NCI-H1105 (cell line): ENCODE measurements at places on chromosomes 4 and X.

- no peak for DNase-seq
Measured at GRCh38 chr4:147823130-147823529, 91.2 kb downstream of the ARHGAP10 start.

DNA sequence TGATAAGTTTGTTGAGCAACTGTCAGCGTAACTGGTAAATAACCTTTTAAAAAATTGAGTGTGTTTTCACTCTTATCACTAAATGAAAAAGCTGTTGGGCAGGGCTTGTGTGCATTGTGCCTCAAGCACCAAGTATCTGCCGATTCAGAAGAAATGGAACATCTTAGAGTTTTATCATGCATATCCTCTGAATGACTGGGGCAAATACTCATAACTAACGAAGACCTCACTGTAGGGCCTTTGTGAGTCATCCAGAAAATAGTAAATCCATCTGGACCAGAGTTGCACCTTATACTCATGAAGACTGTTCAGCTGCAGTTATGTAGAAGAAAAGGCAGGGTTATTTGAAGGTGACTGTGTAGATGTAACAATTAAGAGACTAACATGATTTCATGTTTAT lies 222.1 kb downstream of the CAMK2D start:
- no peak for DNase-seq

GRCh38 chrX:150454083-150454482 lies 91.0 kb downstream of the MAMLD1 start:
- DNase-seq = no peak

GRCh38 chr4:124783847-124784246 lies 71.3 kb upstream of the ANKRD50 start:
- no peak for DNase-seq

GRCh38 chr4:73426666-73427065 lies 9.4 kb upstream of the AFP start:
- no peak for DNase-seq

- no peak for DNase-seq
Measured at GRCh38 chr4:176150356-176150682, 45.1 kb downstream of the SPATA4 start.

- no peak for DNase-seq
Measured at GRCh38 chrX:115058276-115058675, 40.9 kb upstream of the IL13RA2 start.

DNA sequence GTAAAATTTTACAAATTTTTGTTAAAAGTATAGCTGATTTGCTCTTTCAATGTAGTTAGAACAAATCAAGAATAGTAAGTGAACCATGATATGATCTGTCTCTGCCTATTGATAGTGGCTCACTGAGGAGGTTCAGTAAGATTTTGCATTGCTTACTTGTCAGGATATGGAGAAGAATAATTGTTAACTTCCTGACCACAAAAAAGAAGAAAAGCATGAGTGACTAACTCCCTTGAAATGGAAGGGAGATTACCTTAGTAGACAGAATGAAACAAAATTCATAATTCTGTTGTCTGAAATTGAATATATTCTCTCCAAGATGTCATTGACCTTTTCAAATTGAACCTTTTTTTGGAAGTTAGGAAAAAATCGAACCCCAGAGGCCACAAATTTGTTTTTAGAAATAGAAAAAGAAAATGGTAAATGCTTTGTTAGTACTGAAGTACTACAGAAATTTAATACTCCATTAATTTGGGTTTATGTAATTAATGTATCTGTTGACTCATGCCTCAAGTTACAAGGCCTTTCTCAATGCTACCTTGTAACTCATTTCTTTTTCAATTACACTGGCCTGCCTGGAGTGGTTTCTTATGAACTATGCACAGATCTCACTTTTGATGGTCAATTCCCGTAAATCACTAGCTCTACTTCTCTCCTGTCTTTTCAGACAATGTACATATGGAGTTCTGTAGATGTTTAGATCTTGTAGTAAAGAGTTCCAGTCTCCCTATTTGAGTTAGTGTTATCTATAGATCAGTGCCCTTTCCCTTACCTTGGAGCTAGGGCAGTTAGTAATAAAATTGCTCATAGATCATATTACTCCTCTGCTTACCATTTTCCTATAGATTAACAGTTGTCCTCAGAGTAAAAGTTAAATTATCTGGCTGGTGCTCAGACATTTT lies 139.3 kb downstream of the TLL1 start:
- DNase-seq = no peak

DNA sequence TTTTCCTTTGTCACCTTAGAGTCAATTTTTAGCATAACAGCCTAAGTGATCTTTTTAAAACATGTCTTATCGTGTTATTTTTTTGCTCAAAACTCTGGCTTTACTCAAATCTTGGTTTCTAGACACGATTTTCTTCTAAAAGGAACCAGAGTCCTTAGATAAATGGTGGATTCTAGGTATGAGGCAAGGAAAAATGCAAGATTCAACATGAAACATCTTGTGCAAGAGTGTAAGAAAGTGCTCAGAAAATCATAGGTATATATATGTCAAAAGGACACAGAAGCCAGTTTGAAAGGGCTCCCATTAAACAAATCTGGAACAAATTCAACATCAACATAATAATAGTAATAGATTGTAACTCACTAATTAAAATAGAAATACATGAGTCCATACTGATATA lies 8.1 kb upstream of the ADGRG4 start:
- no peak for DNase-seq

DNA sequence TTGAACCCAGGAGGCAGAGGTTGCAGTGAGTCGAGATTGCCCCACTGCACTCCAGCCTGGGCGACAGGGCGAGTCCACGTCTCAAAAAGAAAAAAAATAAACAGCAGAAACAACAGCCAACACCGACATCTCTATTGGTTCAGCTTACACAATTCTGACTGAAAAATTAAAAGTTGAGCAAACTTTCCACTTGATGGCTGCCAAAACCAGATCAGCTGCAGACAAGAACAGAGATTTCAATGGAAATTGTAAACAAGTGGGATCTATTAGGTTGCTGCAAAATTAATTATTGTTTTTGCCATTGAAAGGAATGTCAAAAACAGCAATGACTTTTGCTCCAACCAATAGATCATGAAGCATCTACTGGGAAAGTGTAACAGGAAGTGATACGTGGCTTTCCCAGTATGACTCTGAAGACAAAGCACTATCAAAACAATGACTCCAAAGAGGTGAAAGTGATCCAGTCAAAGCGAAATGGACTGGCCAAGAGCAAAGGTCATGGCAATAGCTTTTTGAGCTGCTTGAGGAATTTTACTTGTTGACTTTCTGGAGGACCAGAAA lies 26.3 kb downstream of the UPF3B start:
- DNase-seq = no peak

DNA sequence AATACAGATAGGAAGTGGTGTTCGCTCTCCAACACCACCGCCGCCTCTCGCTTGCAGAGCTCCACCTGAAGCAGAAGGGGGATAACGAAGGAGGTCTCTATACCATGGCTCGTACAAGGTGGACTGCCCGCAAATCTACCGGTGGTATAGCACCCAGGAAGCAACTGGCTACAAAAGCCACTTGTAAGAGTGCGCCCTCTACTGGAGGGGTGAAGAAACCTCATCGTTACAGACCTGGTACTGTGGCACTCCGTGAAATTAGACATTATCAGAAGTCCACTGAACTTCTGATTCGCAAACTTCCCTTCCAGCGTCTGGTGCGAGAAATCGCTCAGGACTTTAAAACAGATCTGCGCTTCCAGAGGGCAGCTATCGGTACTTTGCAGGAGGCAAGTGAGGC lies 5.2 kb upstream of the BMP15 start:
- no peak for DNase-seq

GRCh38 chr4:110869114-110869513 lies 246.2 kb upstream of the PITX2 start:
- no peak for DNase-seq

GRCh38 chr4:144627663-144628076 lies 18.3 kb upstream of the HHIP start:
- no peak for DNase-seq

- DNase-seq = no peak
Measured at GRCh38 chrX:91066104-91066503, 368.5 kb upstream of the PABPC5 start.

DNA sequence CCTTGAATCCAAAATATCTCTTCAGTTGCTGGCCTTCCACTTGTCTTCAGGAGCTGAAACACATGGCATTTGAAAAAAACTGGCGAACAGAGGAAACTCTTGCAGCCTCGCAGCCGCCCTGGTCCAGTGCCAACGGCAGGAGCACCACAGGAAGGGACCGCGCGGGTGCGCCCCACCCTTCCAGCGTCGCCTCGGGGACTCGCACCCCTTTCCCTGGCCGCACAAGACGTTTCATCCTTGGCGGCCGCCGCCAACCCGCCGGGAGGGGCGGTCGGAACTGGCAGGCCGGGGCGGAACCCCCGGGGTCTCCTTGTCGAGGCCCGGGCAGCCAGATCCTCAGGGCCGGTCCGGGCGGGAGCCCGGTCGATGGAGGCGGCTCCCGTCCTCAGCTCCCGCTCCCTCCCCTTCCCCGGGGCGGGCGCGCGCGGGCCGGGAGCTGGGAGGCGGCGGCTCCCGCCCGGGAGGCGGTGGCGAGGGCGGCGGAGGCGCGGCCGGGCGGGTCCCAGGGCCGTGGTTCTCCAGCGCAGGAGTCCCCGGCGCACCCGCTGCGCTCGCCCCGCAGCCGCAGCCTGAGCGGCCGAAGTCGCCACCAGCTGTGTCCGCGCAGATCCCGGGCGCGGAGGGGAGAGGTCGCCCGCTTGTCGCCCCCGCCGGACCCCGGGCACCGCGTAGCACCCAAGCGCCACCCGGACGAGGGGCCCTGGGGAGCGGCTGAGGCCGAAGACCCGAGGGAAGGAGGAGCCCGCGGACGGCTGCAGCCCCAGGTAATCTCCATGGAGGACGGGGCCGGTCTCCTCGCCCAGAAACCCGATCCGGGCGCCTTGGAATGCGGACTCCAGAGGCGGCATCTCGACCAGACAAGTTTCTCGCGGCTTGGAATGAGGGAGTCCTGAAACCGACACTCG lies 886 bp upstream of the NDST3 start:
- peak; percentile 21 for DNase-seq

DNA sequence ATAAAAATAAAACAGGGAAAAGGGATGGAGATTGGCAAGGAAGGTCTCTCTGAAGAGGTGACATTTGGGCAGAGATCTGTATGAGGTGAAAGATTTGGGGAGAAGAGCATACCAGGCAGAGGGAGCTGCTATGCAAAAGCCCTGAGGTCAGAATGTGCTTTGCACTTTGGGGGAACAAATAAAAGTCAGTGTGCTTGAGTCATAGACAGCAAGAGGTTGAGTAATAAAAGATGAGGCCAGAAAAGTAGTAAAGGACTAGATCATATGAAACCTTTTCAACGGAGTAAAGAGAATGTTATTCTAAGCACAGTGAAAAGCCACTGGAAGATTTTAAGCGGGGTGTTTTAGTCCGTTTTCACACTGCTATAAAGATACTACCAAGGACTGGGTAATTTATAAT lies 76.5 kb upstream of the TEX13A start:
- no peak for DNase-seq

DNA sequence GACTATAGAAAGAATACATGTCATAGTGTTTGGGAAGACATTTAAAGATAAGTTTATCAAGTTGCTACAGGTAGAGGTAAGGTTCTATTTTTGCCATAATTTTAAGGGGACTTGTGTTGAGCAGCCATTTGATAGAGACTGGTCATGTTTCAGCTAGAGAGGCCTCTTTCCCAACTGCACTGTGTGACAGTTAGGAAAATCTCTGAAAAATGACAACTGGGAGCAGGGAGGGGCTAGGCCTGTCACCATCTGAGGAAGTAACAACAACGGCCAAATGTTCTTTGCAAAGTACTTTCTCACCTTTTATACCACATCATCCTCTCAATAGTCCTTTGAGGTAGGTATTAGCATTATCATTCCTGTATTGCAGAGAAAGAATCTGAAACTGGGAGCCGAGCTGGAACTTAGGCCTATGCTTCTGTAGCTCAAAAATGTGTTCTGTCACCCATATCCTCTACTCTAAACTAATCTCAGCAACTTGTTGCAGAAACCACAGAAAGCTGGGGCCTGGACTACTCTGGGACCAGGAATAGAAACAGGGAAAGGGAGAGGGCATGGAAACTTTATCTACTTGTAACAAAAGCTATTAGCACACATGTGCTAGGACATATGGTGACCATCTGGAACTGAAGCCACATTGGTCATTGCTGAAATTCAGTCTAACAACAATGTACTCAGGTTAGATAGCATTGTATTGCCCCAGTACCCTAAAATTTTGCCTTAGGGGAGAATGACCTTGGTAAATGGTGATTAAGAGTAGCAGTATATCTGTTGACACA lies 198.9 kb downstream of the MID1IP1 start:
- DNase-seq = no peak

DNA sequence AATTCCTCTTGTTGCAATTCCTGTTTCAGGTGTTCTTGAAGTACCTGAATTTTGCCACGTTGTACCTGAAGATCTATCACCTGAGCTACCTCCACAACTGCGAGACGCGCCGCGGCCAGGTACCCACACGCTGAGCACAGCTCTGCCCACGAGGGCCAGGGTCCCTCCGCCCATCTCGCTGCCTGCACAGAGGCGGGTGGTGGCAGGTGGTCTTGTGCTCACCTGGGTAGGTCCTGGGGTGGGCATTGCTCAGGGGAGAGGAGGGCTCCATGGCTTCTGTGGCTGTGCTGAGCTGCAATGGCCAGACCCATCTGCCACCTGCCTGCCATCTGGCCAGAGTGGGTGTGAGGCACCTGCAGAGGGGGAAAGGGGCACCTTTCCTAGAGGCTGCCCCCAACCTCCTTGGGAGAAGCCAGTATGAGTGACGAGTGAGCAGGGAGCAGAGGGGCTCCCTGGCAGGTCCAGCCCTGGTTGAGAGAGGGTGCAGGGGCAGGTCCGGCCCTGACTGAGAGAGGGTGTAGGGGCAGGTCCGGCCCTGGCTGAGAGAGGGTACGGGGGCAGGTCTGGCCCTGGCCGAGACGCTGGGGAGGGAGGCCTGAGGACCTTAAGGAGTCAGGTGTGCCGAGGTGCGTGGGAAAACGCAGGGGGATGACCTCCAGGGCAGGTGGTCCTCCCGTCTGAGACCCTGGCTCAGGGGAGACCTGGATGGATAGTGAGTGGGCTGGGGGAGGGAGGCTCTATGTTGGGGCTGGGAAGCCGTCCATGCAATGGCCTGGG lies 10.7 kb downstream of the PDE6B start:
- no peak for DNase-seq

DNA sequence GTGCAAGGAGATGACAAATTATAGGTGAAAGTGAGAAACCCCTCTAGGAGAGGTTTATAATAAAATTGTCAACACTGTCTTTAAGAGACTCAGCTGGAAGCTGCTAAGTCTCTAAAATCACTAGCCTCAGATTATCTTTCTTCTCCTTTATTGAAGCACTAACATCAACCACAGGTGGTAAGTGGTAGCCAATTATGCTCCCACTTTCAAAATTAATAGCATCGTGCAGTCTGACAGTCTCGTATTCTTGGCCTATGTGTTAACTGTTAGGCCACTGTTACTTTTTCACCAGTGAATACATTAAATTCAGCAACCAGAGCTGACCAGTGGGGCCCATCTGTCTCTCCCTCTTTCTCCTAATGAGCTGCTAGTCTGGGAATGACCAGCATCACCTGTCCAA lies 674.1 kb downstream of the RAPGEF2 start:
- DNase-seq = no peak
